ENCODE measurements at places on chromosomes 3 and 15.

DNA sequence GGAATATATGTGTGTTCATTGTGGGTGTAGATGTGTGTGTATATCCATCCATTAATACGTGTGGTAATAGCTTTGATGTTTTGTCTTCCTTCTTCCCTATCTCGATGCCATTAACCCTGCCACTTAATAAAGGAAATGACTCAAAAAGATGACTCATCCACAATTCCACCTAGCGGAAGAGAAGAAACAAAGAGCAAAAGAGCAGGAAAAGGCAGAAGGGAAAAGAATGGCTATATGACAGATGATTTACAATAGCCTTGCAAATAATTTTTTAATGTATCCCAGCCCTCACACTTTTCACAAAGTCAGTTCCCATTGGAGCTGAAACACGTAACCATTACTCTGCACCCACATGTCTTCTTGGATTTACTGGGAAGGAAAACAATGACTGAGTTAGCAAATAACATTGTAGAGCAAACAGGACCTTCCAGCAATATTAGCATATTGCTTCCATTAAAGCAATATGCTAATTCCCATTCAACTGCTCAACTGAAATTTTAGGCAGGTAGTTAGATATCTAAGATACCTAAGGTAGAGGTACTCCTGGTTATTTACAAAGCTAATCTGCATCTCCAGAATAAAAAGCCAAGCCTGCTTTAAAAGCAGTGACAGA is 197.2 kb downstream of the KCNAB1 start:
- no peak for DNase-seq

- DNase-seq: no peak
Measured at GRCh38 chr3:105722943-105723556, 145.8 kb downstream of the CBLB start.

DNA sequence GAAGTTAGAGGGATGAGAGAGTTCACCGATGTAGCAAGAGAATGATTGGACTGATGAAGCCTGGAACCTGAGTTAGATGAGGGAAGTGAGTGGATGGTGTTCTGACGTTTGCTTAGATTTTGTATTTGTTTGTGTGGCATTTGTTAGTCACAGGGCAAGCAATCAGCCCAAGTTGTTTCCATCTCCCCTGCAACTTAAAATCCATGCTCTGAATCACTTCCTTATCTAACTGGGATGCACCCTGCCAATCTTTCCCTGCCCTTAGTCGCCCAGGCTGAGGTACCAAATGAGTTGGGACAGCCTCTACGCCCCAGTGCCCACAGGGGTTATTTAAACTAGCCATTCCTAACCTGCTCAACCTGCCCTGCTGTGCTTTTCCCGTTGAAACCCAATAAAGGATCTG is 12.6 kb downstream of the PAQR5 start:
- no peak for DNase-seq

DNA sequence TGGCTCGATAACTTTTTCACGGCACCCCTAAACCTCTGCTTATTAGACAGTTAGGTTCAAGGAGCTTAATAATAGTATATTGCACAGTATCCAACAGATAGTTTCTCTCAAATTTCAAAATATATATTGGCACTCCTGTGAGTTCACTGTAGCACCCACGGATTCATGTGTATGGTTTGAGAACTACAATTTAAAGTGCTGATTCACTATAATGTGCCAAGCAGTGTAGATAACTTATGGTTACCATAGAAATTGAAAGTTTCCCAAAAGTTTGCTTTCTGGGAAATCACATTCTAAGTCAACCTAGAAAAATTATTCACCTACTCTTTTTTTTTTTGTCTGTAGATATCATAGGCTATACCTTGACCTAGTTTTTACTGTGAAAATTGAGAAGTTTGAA is 86.6 kb downstream of the GAP43 start:
- no peak for DNase-seq

- DNase-seq: no peak
Measured at GRCh38 chr3:27861046-27862036, 139.2 kb upstream of the EOMES start.

DNA sequence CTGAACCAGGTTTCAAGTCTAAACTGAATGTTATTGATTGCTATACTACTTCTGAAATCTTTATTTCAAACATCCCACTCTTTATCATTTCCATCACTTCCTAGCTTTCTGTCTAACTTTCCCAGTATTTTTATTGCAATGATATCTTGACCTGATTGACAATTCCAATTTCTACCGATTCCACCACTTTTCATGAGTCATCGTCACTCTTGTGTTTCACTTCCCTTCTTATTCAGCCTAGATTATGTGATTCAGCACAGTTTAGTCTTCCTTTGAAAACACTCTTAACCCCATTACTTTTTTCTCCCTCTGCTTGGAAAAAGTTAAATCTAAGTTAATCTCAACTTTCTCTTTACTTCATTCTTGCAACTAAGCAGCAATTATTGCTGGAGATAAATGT is 62.6 kb downstream of the SLC7A14 start:
- DNase-seq: no peak

DNA sequence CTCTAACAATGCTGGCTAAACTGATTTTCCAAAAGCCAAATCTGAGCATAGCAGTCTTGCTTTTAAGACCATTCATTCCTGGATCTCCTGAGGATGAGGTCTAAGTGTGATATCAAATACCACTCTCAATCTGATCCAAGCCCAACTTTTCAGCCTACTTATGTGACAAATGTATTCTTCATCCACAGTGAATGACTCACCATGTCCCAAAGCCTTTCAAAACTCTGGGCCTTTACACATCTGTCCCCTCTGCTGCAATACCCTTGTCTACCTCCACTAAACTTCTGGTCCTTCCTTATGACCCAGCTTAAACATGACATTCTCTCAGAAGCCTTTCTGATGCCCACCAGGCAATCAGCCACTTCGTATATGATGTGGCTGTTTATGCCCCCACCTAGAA is 4.6 kb downstream of the ANAPC13 start:
- DNase-seq: no peak

Measured in stimulated activated CD8-positive, alpha-beta memory T cell treated with anti-CD3 and anti-CD28 coated beads, Interleukin-4, amount 100 ng/mL, for 4 hours (primary cell).